Cerebellum (tissue), 4 donors: ENCODE measurements at places on chromosomes 5 and 9.

DNA sequence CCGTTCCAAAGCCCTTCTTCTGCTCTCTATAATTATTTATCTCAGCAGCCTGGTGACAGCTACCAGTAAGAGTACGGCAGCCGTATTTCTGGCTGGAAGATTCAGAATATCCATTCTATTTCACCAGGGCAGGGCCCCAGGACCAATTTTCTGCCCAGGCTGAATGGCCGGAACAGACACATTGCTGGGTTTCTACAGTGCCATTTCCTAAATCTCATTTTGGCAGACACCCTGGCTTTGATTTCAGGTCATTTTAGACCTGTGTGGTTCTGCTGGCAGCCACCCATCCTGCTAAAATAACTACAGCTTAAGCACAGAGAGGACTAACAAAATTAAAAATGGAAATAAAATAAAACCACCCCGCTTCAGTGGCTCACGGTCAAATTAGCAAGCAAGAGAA lies 95.0 kb downstream of the CRB2 start:
- peak; percentile 83 for DNase-seq

- DNase-seq: no peak
These were observed 172.8 kb upstream of the PANK3 start for GRCh38 chr5:168752012-168752411.

- no peak for DNase-seq
These were observed 472.0 kb downstream of the NFIB start for GRCh38 chr9:13841746-13842462.

- DNase-seq: no peak
These were observed 20.7 kb downstream of the OR2S2 start for GRCh38 chr9:35937227-35937626.

GRCh38 chr9:135961811-135962695 lies 880 bp upstream of the UBAC1 start:
- DNase-seq: no peak

GRCh38 chr5:94376672-94377345 lies 241.6 kb downstream of the KIAA0825 start:
- DNase-seq: no peak

- DNase-seq: no peak
These were observed 12.2 kb upstream of the TAF1L start for GRCh38 chr9:32647671-32648070.

DNA sequence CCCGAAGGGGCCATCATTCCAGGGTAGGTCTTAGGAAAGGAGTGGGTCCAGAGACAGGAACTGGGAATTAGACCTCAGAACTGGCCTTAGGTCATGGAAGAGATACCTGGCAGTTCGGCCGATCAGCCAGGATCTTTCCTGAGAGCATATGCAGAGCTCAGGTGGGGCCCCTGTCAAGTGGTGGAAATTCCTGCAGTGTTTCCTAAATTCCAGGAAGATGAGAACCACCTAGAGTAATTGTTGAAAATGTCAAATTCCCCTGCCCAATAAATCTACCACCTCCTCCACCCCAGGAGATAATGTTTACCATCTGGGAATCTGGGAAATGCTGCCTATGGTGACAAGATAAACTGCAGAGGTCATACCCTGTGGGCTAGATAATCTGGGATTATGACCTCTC lies 14.6 kb downstream of the TMEM171 start:
- DNase-seq: no peak

DNA sequence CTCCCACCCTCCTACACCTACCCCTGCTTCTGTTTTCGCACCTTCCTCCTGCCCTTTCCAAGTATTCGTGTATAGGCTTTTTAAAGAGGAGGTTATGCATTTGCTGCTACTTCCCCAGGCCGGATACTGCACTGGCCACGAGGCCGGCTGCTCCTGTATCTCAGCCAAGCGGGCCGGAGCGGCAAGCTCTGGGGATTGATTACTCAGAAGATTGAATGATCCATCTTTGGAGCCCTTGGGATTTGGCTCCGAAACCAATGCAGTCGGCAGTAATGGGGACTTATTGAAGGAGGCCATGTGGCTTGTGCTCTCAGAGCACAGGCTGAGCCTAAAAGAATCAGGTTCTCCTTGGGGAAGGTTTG lies 405.3 kb downstream of the TLE4 start:
- no peak for DNase-seq

GRCh38 chr5:171702135-171702770 lies 83.4 kb upstream of the SMIM23 start:
- DNase-seq: no peak

DNA sequence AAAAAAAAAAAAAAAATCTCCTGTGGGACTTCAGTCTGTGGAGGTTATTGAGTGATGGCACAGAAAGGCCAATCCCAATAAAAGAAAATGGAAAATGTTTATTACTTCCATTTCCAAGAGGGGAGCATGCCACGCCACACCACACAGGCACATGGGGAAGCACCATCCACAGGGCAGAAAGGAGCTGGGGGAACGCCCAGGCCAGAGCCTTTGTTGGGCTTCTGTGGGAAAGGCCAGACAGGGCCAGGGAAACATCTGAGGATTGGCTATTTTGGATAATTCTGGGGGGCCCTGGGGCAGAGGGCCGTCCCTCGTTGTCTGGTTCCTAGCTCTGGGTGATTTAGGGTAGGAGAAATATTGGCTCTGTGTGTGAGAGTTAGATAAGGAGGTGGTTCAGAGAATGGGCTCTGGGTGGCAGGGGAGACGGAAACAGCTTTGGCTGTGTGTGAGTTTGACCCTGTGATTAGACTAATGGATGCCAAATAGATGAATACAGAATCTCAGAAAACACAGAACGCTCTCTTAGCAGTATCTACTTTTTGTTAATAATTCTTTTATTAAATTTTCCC lies 49.0 kb upstream of the ABL1 start:
- DNase-seq: no peak

GRCh38 chr5:81292130-81292529 lies 9.3 kb upstream of the ZCCHC9 start:
- DNase-seq: no peak

- no peak for DNase-seq
These were observed 331.9 kb upstream of the RFX3 start for GRCh38 chr9:3857673-3858072.

GRCh38 chr9:136370687-136371532 lies 2.6 kb downstream of the CARD9 start:
- no peak for DNase-seq
